Naive thymus-derived CD8-positive, alpha-beta T cell (primary cell): ENCODE measurements at places on chromosomes 11 and 22.

GRCh38 chr11:59437770-59438169, 1.5 kb downstream of the OR5A1 start:
- no peak for DNase-seq

DNA sequence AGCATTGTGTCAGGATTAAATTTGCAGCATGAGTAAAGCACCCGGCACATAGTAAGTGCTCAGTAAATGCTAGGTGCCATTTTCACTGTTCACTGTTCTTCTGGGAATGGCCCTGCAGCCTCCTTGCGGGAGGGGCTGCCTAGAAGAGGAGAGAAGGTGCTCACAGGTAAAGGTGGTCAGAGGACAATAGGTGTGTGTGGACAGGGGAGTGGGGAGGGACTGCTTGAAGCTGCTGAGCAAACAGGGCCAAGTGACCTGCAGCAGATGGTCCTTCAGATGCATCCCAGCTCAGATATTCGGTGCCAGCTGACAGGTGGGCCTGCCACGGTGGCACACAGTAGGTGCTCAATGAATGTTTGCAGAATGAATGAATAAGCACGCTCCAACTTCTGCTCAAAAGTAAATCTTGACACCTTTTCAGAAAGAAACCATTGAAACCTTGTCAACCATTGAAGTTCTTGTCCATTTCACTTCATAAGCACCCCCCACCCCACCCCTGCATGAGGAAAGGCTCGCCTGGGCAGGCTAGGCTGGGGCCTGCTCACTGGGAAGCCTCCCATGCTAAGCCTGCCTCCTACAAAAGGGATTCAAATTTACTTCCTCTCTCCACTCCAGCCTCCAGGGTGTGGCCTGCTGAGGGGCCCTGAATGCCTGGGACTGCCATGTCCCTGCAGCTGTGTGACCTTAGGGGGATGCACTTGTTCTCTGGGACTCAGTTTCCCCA, 1.6 kb downstream of the KIAA0930 start:
- DNase-seq: no peak

GRCh38 chr11:13043912-13044628, 35.0 kb downstream of the RASSF10 start:
- DNase-seq: no peak

DNA sequence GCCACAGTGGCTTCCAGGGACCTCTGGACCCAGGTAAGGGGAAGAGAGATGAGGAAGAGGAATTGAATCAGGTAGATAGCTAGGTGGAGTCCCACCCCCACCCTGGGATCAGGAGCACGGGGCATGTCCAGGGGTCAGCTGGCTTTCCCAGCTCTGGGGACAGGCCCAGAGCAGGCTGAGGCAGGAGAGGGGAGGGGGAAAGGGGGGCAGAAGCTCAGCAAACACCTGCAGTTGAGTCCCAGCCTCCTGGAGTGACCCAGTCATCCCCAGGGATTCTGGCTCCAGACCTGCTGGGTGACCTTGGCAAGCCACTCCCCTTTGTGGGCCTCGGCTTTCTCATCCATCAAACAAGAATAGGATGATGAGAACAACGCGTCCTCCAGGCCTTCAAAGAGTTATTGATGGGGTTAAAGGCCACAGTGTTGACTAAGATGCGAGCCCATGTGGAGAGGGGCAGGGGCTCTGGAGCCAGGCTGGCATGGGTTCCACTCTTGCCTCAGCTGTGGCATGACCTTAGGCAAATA, 16.0 kb downstream of the STARD10 start:
- DNase-seq: no peak

DNA sequence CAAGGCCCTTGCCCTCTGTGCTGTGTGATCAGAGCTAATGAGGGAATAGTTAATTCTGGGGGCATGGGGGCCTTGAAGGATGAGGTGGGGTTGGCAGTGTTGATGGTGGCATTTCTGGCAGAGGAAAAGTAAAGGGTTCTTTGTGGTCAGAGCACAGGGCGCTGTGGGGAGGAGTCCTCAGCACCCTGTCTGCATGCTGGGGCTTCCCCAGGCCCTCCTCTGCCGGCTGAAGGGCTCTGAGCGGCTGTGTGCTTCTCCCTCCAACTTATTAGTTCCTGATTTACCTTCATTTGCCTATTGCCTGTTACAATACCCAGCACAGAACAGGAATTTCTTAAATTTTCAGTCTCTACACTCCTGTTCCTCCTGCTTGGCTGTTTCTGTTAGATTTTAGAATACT, 122.8 kb downstream of the HIPK3 start:
- DNase-seq: no peak

GRCh38 chr22:37059876-37060449, 8.4 kb downstream of the KCTD17 start:
- no peak for DNase-seq

GRCh38 chr11:95093548-95093947, 3.9 kb downstream of the ENDOD1 start:
- DNase-seq: no peak

DNA sequence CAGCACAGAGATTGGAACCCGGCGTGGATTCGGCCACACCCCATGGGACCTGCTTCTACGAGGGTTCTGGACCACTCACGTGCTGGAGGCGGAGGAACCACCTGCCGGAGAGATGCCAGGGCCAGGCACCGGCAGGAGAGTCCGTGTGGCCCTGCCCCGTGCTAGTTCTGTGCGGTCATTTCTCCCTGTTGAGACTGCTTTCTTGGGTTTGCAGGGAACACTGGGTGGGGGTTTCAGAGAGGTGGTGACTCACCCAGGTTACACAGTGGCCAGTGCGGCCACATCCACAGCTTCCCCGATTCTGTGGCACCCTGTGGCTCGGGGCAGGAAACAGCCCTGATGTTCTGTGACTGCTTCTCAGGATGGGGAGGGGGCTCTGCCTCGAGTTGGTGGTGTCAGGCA, 3.6 kb upstream of the PHLDA2 start:
- DNase-seq: no peak

- DNase-seq: no peak
These were observed 129.5 kb upstream of the SESN3 start for GRCh38 chr11:95360377-95361075.

GRCh38 chr22:46358766-46359165, 23.3 kb downstream of the TRMU start:
- DNase-seq: no peak

GRCh38 chr11:69598147-69598546, 42.8 kb upstream of the CCND1 start:
- DNase-seq: no peak

DNA sequence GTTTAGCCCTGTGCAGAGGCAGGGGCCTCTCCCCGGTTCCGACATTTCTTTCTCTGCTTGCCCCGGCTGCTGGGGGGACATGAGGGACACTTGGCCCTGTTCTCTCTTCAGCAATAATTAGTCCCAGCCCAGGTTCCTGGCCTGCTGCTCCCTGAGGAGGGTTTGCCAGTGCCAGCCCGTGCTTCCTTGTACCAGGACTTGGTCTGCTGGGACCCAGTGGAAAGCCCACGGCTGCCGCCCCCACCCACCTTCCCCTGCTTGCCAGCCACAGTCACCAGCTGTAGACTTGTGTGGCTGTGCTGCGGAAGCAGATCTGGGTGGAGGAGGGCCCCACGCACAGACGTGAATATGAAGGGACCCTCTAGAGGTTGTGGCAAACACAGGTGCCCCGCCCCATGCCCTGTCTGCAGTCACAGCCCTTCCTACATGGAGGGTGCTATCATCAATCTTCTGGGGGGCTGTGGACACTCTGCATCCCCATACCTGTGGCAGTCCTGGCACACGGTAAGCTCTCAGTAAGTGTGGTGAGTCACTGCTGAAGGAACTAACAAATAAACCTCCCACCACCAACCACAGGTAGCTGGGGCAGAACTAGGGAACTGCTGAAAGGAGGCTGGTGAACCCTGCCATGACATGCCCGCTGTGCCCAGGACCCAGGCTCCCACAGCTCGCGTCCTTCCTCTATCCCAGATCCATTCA, 949 bp downstream of the TP53AIP1 start:
- no peak for DNase-seq

DNA sequence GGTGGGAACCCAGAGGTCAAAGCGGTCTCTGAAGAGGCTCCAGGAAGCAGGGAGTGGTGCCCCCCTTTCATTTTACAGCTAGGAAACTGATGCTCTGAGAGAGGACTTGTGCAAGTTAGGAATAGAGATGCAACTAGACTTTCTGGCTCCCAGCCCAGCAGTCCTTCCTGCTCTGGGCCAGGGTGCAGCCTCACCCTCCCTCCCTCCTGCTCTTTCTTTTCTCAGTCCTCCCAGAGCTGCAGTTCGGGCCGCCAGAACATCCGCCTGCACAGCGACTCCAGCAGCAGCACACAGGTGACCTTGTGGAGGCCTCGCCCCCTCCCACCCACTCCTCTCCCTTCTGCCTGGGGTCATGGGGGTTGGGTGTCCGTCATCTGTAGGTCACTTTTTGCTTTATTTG, 51.5 kb downstream of the LHFPL7 start:
- no peak for DNase-seq

- DNase-seq: no peak
These were observed 10.4 kb downstream of the NHERF4 start for GRCh38 chr11:119195680-119196079.

- no peak for DNase-seq
These were observed 12.6 kb upstream of the IL18BP start for GRCh38 chr11:71986131-71986530.

DNA sequence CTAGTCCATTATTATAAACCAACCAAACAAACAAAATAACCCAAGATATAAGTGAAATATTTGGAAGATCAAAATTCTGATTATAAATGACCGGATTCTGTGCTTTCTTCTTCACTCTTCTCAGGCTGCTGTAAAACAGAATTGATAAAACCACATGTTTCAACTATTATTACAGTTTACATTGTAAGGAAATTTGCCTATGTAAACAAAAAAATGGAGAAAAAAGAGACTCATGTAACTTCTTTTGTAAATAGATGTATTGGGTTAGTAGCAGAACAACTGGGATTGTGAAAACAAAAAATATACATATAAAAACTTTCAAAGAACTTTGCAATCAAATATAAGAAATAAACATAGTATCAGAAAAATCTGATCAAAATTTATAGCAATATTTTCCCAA, 295.2 kb upstream of the CCDC179 start:
- DNase-seq: no peak

DNA sequence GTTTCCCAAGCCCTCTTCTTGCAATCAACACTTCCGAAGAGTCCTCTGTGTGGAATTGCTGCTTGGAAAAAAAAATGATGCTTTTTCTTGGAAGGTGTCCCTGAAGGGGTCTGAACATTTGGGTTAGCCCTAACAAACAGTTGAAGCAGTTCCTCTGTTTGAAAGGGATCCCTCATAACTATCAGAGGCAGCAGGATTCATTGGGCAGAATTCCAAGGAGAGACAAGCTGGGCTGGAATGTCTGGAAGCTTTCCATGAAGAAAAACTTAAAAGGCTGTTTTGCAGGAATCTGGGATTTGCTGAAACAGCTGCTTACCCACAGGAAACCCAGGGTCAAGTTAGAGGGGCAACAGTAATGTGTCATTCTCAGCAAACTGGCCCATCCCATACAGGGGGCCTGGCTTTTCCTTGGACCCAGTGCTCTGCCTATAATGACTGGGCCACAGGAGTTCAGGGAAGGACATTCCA, 3.1 kb downstream of the CSNK2A3 start:
- no peak for DNase-seq

DNA sequence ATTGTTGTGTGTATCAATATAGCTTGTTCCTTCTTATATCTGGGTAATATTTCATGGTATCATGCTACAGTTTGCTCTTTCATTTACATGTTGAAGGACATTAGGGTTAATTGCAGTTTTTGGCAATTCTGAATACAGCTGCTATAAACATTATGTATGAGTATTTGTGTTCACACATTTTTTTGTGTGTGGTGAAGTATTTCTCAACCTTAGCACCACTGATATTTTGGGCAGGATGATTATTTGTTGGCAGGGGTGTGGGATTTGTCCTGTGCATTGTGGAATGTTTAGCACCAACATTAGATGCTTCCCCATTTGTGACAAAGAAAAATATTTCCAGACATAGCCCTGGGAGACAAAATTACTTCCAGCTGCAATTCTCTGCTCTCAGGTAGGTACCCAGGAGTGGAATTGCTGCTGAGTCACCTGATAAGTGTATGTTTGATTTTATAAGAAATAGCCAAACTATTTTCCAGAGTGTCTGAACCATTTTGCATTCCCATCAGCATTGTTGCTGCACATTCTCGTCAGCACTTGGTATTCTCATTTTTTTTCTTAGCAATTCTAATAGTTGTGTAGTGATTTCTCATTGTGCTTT, 128.2 kb downstream of the SNX19 start:
- no peak for DNase-seq

- no peak for DNase-seq
These were observed 8.7 kb downstream of the SPTBN2 start for GRCh38 chr11:66720223-66720898.

DNA sequence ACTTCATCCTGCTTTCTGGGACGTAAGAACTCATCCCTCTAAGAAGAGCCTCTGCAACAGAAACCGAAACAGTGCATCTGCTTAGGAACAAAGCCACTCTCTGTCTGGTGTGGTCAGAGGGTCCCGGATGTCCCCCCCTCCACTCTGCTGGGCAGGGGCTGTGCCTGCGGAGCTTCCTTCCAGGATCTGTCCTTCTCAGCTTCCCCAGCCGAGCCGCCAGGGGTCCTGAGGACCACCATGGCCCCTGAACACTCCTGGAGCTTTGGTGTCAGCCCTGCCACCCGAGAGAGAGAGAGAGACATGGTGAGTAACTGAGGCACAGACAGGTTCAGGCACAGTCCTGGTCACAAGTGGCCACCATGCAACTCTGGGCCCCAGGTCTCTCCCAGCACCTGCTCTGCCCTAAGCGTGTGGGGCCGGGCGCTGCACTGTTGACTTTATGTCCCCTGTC, 24.4 kb upstream of the MGAT3 start:
- no peak for DNase-seq

DNA sequence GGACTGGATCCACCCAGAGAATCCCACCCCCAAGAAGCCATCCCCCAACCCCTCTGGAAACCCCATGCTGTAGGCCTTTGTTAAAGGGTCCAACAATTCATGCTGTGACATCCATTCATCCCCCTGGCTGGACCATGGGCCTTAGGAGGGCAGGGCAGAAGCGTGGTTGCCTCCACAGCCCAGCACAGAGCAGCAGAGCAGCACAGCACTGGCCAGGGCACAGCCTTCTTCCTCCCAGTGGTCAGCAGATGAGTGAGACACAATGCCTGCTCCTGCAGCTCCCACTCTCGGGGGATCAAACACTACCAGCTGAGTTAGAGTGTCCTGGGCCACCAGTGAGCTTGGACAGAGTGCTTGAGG, 84.5 kb upstream of the LINC01488 start:
- no peak for DNase-seq

DNA sequence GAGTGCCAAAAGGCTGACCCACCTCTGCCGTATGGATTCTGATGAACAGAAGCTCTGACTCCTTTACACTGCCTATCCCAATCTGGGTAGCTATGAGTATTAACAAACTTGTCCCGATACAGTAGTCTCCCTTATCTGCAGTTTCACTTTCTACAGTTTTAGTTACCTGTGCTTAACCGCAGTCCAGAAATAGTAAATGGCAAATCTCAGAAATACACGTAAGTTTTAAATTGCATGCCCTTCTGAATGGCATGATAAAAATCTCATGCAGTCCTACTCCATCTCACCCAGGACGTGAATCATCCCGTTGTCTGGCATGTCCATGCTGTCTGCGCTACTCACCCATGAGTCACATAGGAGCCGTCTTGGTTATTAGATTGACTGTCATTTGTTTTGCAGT, 68.8 kb downstream of the SNX19 start:
- DNase-seq: no peak

GRCh38 chr22:45399712-45400445, 13.5 kb downstream of the SMC1B start:
- no peak for DNase-seq

- DNase-seq: no peak
These were observed at the start of gene PLET1 for GRCh38 chr11:112260490-112260889. TSS of gene PLET1 (minus strand) at chr11:112260860. CDS start at chr11:112260589, 271 bp downstream.
